ENCODE measurements at places on chromosomes 11 and 22. TPM values are rescaled to one million over a fixed set of nuclear protein-coding genes. Genes with fewer than 3 reads are reported as not detected.
A peak's percentile ranks its signal among the peaks of the same experiment; 100 is the strongest.

Gene OR4D5
- not detected for total RNA-seq

Gene SCN2B
- total RNA-seq = 26.4 TPM

Gene ARHGAP42
- total RNA-seq = 8.6 TPM

Gene KIF18A
- 0.12 TPM for total RNA-seq

Gene TEX54
- not detected for total RNA-seq

DNA sequence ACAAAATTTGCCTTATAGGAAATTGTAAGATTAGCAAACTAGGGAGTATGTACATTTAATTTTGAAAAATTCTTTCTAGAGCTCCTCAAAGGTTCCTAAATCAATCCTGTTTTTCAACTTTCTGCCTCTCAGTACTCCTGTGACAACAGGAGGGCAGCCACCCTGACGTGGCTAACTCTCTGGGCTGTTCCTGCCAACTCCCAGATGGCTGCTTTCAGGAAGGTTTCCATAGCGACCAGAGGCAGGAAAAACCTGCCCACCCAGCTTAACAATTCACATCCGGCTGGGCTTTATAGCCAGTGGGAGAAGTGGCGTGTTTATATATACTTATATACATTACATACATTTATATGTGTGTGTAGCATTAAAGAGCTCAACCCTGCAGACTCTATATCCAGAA, 26.5 kb downstream of the SGSM3 start:
- DNase-seq = peak; percentile 62

DNA sequence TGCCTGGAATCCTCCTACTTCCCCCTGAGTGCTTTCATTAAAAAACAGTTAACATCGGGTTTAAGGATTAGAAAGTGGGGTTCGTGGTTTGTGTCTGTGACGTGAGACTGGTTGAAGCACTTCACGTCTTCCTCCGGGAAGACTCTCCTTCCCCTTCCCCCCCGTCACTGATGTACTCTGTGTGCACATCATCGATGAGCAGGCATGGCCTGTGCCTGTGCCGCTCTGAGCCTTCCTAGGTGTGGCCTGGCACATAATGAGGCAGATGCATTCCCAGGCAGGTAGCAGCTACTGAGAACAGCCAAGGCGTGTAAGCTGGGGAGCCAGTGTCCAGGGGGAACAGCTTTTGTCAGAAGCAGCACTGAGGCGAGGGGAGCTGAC, 93.8 kb downstream of the BCR start:
- no peak for DNase-seq

Gene OSM
- 0.31 TPM for total RNA-seq

Gene SYCE3
- total RNA-seq = not detected

- no peak for DNase-seq
These were observed 22.1 kb downstream of the GGTLC2 start for GRCh38 chr22:22666307-22667091.

GRCh38 chr11:11409901-11410300, 56.9 kb upstream of the CSNK2A3 start:
- DNase-seq = peak; percentile 23

- no peak for DNase-seq
These were observed 319.8 kb downstream of the DLG2 start for GRCh38 chr11:85307366-85307765.

DNA sequence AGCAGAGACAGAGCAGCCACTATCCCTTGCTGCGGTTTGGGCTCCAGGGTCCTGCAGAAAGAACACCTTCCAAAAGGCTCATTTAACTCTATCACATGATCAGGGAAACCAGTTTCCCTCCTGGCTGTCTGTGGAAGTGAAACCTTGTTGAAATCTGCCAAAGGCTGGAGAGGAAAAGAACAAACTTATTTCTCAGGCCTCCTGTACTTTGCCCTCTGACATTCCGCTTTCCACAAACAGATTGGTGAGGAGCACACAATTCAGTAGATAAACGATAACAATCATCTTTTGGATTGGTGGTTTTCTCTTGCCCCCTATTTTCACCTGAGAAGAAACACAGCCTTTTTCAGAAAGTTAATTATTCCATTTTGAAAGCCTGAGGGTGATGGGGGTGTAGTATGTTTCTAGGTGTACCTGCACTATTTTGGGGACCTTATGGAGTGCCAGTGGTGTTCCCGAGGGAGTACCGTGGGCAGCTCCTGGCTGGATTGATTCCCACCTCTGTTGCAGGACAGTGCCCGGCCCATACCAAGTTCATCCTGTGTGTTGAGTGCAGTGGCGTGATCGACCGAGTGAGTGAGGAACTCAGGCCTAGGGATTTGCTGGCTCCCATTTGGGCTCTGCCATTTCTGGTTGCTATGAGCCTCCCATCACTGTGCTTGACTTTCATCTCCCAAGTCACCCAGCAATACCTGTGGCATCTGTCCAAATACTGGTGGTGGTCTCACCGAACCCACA, 102.0 kb downstream of the TBC1D22A start:
- no peak for DNase-seq

DNA sequence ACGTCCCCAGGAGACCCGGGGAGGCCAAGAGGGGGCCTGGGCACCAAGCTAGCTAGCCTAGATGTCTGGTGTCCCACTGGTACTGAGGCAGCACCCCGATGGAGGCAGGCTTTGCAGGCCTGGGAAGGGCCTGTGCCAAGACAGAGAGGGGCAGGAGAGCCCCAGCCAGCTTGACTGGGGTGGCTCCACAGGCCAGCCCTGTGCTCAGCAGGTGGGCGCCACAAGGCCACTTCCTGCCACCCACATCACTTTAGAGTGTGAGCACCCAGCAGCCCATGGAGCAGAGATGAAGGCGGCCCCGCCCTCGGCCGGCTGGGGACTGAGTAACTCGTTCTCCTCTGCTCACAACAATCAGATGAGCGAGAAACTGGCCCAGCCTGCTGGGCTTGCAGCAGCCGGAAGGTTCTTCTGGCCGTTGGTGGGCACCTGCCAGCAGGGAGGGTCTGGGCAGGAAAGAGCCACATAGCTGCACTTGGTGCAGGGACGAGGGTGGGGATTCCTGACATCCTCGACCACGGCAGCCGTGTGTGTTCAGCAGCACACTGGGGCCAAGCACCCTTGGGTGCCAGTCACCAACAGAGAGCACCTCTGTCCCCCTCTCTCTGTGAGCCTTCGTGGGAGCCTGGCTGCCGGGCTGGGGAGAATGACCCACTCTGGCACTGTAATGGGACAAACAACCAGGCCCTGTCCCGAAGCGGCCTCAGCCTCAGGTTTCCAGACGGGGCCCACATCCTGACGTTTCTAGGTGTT, 7.6 kb downstream of the OSBPL5 start:
- DNase-seq = no peak

Gene RIMBP3C
- 0.32 TPM for total RNA-seq

Gene BAIAP2L2
- total RNA-seq = 0.14 TPM

- no peak for DNase-seq
These were observed 91.2 kb downstream of the CLPB start for GRCh38 chr11:72343006-72343756.

GRCh38 chr11:108062336-108062735, 53.6 kb downstream of the CUL5 start:
- no peak for DNase-seq
